Cerebellum (tissue), 4 donors: ENCODE measurements at places on chromosomes 16 and 17. TPM values are rescaled to one million over a fixed set of nuclear protein-coding genes. Genes with fewer than 3 reads are reported as not detected.

The UMOD gene
- not detected for total RNA-seq

The C17orf50 gene
- not detected for total RNA-seq

The RAMP2 gene
- 8.7 TPM for total RNA-seq

- DNase-seq, result peak; percentile 91
Measured at GRCh38 chr16:2983706-2984136, 3.5 kb upstream of the PKMYT1 start.

GRCh38 chr16:7976563-7976962 lies 613.7 kb downstream of the TMEM114 start:
- peak; percentile 2 for DNase-seq

GRCh38 chr16:3935921-3936320 lies 55.4 kb upstream of the CREBBP start:
- no peak for DNase-seq

DNA sequence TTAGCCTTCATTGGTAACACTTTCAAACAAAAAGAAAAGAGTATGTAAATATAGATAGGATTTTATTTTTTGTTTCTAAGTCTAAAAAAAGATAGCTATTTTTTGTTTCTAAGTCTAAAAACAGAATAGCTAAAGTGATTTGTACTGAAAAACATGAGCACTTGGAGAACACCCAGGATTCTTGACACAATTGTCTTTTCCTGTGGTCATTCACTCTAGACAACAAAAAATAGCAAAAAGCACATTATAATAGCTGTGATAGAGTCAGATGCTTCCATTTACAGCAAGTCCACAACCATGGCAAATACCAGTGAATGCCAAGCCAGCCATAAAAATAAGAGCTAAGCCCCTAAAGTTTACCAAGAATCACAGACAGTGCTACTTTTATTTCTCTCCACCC lies 36.7 kb downstream of the SKAP1 start:
- no peak for DNase-seq
